ENCODE measurements at places on chromosomes 6 and 20.

DNA sequence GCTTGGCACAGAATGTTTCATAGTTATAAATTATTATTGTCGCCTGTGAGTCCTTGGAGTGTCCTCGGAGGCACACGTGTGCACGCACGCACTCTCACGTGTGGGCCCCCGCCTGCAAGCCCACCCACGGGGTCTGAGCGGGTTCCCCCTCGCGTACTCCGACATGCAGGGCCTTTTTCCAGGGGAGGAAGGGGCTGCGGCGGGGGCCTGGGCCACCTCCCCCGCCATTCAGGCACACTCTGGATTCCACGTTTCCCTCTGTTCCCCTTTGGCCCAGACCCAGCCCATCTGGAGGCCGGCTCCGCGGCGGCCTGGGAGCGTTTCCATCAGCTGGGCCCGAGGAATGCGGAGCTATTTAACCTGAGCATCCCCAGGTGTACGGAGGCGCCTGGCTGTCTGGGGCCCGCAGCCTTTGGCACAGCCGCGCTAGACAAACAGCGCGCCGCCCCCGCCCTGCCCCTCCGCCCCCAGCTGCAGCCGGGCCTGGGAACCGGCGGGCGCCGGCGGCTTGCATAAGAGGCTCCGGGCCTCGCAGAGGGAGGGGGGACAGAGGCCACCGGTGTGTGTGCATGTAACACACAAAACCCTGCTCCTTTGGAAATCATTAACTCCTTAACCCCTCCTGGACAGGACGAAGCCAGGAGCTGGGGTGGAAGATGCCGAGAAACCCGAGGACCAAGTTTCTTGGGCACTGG is 3.3 kb downstream of the ID1 start:
- DNase-seq = peak; percentile 94

DNA sequence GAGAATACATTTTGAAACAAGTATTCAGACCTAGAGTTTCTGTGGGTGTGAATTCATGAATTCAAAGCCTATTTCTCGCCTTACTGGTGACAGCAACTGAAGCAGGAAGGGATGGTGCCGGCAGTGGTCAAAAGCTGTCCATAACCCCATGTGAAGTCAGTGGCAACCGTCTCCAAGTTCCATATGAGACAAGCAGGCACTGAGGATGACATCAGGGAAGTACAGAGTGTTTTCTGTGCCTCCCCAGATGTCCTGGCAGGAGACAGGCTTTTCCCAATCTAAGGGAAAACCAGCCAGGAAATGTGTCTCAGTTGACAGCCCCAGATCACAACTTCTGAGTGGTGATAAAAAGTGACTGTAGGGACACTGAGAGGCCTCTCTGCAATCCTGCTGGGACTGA is 66.6 kb downstream of the HIVEP2 start:
- DNase-seq = no peak

- DNase-seq = no peak
Measured at GRCh38 chr6:166419717-166420116, 37.0 kb upstream of the MPC1 start.

DNA sequence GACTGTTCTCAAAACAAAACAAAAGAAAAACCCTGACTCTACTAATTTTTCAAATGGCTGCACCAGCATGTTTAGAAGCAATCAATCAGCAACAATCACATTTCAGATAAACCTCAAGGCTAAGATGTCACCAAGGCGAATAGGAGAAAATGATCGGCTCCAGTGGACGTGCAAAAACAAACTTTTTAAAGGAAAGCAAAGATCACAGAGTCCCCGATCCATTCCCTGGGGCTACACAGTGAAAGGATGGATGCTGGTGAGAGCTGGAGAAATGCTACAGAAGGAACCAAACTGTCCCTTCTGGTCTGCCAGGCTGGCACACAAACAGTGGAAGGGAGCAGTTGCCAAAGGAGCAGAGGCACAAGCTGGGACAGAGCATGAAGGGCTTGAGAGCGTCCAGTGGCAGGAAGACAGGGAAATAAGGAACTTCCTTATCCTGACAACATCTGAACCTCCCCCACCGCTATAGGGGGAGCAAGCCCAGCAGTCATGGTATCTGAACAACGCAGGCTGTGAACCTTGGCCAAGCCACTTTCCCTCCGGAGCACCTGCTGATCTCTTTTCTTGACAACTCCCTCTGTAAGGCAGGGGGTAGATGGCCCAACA is 73.7 kb upstream of the HIVEP1 start:
- no peak for DNase-seq

GRCh38 chr6:122790423-122791309 is 1.6 kb downstream of the SMPDL3A start:
- DNase-seq = no peak

DNA sequence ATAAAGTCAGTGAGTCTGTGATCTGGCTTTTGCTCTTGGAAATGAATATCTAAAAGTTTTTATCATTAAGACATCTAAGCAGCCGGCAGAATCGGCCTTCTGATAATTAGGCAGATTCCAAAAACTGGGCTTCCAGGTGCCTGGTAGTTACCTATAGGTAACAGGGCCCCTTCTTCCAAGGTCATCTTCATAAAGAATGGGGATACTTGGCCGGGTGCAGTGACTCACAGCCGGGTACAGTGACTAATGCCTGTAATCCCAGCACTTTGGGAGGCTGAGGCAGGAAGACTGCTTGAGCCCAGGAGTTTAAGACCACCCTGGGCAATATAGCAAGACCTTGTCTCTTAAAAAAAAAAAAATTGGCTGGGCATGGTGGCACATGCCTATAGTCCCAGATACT is 12.9 kb upstream of the RBL1 start:
- DNase-seq = no peak

GRCh38 chr6:113397236-113397635 is 459.9 kb upstream of the MARCKS start:
- DNase-seq = no peak

DNA sequence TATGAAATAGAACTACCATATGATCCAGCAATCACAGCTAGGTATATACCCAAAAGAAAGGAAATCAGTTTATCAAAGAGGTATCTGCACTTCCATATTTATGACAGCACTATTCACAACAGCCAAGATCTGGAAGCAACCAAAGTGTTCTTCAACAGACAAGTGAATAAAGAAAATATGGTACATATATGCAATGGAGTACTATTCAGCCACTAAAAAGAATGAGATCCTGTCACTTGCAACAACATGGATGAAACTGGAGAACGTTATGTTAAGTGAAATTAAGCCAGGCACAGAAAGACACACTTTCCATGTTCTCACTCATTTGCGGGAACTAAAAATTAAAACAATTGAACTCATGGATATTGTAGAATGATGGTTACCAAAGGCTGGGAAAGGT is 15.3 kb downstream of the PCNA start:
- DNase-seq = no peak

- peak; percentile 55 for DNase-seq
Measured at GRCh38 chr20:50575865-50576720, 65.9 kb downstream of the PTPN1 start.

DNA sequence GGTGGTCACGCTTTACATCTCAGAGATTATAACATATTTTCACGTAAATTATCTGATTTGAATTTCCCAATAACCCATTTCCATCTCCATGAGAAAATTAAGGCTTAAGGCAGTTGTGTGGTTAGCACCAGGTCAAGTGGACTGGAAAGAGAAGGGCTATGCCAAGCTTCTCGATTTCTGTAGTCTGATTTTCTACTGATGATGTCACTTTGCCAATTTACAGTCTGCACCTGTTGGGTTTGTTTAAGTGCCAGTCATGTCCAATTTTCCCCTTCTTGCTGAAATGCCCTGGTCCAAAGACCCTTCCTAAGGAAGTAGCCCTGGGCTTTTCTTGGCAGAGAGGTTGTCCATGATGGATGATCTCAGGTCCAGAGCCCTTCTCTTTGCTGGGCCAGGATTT is 562.3 kb upstream of the BTBD3 start:
- DNase-seq = no peak

DNA sequence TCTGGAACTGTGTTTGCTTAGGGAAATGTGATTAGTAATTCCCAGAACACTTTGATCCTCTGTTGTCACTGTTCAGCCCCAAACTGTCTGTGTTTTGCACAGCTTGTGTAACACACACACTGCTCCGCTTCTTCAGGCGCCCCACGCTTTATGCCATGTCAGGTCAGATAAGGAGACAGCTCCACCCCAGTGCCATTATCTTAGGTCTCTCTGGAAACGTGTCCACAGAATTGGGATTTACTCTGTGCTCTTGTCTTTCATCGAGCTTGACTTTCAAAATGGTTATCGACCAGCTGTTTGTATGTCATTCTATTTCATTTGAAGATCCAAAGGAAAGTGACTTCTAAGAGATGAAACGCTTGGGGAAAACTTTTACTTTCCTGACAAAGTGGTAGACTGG is 106.4 kb upstream of the SSTR4 start:
- DNase-seq = no peak

DNA sequence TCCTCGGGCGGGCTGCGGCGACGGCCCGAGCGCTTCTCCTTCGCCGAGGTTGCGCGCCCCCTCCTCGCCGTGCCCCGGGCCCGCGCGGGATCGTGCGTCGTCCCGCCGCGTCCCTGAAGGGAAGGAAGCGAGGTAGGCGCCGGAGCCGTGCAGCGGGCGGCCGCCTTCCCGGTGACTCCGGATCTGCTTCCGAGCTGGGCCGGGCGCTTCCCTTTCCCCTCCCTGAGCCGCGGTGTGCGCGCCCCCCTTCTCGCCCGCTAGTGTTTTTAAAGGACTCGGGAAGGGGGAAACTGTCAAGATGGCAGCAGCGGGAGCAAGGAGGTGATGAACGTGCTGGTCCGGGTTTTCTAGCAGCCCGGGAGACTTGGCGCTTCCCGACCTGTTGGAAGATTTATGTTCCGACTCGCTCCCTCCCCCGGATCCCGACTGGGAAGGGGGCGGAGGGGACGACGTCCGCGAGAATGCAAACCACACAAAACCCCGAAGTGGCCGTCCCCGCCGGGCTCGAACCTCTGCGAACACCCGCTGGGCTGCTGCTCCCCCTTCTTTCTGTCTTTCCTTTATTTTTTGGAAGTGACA is 744 bp upstream of the FOXO3 start:
- peak; percentile 96 for DNase-seq

DNA sequence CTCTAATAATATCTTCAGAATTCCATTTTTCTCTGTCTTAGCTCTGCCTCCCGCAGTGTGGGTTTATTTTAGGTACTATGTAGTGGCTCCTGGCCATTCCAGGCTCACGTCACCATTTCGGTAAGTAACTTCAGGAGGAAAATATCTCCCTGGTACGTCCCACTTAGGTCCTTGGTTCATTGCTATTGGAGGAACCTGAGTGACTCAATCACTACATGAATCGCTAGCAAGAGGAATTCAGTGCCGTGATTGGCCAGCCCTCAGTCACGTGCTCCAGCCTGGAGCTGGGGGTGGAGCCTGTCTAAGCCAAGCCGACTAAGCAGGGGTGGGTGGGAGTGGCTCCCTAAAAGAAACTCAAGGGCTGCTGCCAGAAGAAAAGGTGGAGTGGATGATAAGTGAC is 67.3 kb upstream of the E2F3 start:
- no peak for DNase-seq

DNA sequence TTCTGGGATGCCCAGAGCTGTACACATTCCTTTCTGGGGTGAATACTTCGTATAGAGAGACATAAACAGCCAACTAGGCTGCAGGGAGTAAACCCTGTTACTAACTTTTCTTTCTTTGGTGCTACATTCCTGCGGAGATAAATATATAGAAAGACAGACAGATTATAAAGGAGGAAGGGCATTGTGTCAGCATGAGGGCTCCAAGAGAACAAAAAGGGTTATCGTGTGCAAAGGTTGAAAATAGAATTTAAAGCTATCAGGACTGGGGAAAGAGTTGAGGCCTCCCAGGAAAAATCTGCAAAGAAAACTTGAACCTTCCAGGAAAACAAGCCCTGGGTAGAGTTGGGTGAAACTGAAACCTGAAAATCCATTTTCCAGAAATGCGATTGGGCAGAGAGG is 68.0 kb downstream of the TMEM170B start:
- DNase-seq = no peak

DNA sequence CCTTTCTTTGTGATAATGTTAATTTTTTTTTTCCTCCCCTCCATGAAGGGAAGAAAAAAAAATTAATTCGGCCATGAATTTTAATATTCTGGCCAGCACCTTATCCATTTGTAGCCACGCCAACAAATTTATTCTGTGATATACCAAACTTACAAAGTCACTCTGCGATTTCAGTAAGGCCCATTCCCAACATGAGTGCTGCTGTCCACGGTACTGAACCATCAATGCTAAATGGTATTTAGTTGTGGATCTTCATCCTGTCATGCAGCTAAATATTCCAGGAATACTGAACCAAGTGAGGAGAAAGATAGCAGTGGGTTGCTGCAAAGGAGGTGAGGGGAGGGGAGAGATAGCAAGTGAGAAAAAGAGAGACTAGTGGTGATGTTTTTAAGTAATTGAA is 19.5 kb upstream of the RSPH4A start:
- no peak for DNase-seq

- no peak for DNase-seq
Measured at GRCh38 chr6:141906569-141907080, 226.1 kb upstream of the GJE1 start.

GRCh38 chr6:15364401-15365037 is 118.7 kb downstream of the JARID2 start:
- no peak for DNase-seq

DNA sequence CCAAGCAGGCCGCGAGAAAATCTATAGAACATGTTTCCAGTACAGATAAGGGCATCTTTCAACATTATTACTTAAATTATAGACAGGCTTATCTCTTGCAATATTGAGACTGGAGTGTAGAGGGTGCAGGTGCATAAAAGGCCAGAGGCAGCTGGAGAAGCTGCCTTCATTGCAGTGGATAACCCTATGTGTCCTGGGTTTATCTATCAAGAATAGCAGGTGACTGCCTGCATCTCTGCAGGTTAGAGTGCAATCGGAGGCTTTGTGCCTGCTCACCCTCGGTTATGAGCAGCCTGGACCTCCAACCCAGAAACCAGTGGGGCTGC is 28.7 kb upstream of the ECI2 start:
- no peak for DNase-seq

- DNase-seq = no peak
Measured at GRCh38 chr6:137223370-137224131, 4.4 kb upstream of the IFNGR1 start.

DNA sequence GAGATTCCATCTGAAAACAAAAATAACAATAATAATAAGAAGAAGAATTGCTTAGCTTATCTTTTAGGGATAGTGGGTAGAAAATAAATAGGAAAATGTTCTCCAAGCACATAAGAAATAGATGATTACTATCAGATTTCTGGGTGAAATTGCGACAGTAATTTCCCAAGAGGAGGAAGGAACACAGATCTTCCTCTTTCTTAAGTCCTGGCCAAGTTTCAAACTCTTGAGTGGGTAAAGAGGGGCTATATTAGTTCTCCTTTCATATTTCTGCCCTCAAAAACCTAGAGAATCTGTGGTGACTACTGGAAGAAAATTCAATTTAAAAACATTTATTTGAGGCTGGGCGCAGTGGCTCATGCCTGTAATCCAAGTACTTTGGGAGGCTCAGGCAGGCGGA is 63.7 kb downstream of the PHACTR2 start:
- no peak for DNase-seq

GRCh38 chr6:90431576-90431975 is 134.9 kb upstream of the BACH2 start:
- no peak for DNase-seq

DNA sequence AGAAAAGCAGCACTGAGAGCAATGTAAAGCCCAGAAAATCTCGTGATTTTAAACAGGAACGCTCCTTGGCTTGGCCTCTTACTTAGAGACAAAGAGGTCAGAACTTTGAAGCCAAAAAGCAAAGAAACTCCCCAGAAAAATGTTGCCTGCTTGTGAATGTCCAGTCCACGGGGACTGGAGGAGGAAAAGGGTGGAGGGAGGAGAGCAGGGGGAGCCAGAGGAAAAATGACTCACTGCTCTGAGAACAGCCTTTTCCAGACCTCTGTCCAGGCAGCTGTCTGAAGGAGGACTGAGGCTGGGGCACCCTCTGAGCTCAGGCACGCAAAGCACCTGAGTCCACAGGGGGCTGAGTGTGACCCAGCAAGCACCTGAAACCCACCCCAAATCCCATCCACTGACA is 64.7 kb downstream of the TRAM2 start:
- DNase-seq = peak; percentile 87
